ENCODE measurements at places on chromosomes 3 and 15.
A peak's percentile ranks its signal among the peaks of the same experiment; 100 is the strongest.

DNA sequence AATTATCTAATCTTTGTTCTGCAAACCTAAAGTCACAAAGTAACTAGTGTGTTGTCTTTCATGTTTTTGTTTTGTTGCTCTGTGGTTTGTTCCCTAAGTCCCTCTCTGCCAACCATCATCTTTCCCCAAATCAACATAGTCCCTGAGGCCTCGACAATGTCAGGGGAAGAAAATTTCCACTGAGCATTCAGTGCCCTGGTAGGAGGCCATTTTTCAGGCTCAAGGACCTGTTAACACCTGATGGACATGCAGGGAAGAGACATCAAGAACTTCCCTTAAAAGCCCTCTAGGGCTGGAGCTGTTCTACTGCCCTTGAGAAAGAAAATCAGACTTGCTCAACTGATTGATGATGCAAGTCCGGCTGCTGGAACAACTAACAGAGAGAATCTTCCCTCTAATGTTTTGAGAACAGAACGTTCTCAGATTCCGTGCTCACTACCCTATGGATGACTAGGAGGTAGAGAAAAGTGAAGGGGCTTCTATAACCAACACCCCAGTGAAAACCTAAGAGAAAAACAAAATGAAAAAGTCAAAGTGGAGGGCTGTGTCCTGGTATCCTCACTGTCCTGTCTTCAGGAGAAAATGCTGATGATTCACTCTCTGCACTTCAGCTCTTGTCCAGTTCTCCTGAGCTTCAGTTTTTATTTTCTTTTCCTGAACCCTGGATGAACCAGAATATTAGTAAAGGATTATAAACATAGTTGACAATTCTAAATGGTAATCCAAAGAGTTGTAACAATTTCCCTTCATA, 373.1 kb downstream of the FOXP1 start:
- DNase-seq: no peak

DNA sequence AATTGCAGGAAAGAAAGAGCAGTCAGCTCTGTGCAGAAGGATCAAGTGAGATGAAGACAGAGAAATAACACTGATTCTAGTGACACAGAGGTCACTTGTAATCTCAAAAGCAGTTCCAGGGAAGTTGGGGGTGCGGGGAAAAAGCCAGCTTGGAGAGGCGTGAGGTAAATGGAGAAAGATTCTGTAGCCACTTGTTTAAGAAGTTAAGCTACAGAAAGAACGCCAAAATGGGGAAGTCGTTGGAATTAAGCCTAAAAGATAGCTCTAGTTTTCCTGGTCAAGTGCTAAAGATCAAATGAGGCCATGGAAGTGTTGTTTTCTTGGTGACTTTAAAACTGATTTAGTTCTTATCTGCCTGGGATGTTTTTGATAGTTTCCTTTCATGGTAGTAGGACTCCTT, 152.0 kb downstream of the GREM1 start:
- DNase-seq: no peak

- DNase-seq: no peak
These were observed 217.3 kb downstream of the TBC1D2B start for GRCh38 chr15:77860071-77860691.

- no peak for DNase-seq
These were observed 128.7 kb downstream of the SCAPER start for GRCh38 chr15:76776480-76776879.

DNA sequence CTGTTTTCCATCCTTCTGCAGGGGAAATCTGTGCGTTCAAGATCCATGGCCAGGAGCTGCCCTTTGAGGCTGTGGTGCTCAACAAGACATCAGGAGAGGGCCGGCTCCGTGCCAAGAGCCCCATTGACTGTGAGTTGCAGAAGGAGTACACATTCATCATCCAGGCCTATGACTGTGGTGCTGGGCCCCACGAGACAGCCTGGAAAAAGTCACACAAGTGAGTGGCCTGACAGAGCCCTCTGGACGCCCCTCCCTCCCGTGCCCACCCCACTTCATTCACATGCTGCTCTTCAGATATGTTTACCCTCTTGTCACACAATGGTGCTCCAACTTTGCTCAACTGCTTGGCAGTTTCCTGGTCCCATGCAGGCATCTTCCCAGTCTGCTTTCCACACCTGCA, 274.3 kb upstream of the TRIM42 start:
- no peak for DNase-seq

DNA sequence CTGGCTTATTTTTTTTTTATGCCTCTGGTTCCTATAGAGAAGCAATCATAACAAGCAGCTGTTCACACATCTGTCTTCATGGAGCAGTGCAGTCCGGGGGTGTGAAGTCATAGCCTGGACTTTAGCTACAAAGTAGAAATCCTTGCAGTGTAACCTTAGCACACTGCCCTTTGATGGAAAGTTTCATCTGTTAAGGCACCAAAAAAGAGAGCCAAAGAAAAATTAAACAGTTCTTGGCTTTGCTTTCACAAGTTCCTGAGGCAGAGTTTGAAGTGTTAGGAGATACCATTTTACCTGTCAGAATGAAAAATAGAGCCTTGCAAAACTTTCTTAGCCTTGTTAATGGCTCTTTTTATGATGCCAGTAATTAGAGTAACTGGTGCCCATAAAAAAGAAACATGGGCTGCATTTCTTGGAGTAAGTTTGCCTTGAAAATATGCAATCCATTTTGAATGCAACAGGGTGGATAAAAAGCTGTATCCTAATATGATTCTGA, 84.1 kb downstream of the PIK3R4 start:
- DNase-seq: no peak

DNA sequence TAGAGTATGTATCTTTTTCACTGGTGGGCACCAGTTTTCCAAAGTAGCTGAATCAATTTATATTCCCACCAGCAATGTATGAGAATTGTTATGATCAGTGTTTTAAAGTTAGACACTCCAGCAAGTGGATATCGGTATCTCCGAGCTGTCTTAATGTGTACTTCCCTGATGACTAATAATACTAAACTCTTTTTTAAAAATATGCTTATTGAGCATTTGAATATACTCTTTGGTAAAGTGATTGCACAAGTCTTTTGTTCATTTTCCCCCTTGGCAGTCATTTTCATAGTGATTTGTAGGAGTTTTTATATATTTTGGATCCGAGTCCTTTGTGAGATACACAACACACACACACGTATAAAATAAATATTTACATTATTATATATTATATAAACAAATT, 12.5 kb upstream of the FEM1B start:
- no peak for DNase-seq

DNA sequence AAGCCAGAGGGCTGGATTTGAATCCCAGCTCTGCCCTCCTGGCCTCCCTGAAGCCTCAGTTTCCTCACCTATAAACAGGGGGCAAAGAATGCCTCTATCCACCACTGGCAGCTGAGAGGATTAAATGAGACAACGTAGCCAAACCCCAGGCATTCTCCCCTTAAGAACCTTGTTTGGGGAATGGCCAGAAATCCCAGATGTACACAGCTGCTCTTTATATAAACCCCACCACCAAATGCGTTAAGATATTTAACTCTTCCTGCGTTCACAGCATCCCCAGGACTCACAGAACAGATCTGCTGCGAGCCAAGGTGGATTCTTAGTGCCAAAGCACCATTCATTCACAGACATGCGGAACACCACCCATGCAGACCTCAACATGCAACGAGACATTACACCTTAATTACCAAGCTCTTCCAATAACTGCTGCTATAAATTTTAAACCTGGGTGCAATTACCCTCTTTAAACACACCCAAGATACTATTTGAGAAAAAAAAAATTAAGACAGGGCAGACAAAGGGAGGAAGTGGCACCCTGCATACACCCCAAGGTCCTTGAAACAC, 5.2 kb downstream of the TLE3 start:
- no peak for DNase-seq

DNA sequence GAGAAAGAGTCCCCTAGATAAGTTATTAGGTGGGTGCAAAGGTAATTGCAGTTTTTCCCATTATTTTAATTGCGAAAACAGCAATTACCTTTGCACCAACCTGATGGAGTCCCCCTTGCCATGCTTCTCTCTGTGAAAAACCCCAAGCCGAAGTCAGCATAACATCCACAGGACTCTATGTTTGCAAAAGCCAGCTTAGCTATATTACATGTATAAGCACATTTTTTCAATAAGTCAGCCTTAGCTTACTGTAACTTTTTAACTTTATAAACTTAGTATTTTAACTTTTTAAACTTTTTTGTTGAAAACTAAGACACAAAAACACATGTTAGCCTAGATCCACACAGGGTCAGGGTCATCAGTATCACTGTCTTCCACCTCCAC, 21.4 kb upstream of the MUC20 start:
- no peak for DNase-seq

- DNase-seq: no peak
These were observed 70.6 kb downstream of the USF3 start for GRCh38 chr3:113625834-113626233.

GRCh38 chr3:99534951-99535704, 103.3 kb upstream of the COL8A1 start:
- DNase-seq: no peak

- no peak for DNase-seq
These were observed 61.1 kb downstream of the DUT start for GRCh38 chr15:48392356-48392755.

- no peak for DNase-seq
These were observed 18.2 kb upstream of the UBP1 start for GRCh38 chr3:33458446-33458845.

DNA sequence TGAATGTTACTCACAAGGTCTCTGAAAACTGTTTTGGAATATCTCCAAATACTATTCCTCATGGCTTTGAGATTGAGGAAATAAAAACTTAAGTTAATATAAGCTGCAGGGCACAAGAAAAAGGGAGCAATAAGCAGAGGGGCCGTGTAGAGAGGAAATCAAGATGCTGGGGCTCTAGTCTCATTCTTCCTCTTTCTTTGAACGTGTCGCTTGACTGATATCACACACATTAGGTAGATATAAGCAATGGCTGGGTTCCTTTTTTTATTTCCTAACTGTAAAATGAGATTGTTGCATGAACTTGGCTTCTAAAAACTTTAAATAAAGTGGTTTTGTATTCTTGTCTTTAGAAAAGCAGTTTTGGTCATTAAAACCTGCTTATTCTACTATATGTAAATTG, 326.7 kb upstream of the ROPN1 start:
- DNase-seq: no peak

GRCh38 chr15:58447271-58448010, 15.7 kb downstream of the LIPC start:
- no peak for DNase-seq

DNA sequence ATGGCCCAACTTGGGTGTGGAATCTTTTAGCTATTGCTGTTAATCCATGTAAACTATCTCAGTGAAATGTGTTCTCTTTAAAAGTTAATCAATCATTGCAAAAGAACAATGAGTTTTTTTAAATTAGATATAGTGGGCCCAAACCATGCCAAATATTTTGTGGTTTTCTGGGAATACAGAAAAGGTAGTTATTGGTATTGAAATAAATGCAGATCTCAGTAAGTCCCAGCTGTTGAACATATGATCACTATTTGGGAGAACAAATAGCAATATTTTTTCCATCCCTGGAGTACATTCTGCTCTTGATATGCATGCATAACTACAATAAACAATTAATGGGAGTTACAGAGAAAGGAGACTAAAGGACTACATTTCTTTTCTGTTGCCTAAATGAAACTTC, 36.0 kb upstream of the LEKR1 start:
- no peak for DNase-seq

GRCh38 chr3:134357914-134358811, 16.1 kb downstream of the AMOTL2 start:
- DNase-seq: peak; percentile 57

DNA sequence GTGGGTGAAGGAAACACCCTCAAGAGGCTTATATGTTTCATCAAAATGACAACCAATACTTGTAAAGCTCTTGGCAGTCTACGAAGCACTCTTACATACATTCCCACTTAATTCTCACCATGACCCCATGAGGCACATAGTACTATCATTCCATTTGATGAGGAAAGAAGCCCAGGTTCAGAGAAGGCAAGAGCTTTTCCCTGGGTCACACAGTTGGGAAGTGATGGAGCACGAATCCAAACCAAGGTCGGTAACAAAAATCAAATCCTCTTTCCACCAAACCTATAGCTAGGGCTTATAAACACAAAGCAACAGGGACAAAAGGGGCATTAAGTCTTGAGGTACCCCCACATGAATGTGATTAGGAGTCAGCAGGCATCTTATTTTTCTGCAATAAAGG, 187.1 kb downstream of the UACA start:
- no peak for DNase-seq

DNA sequence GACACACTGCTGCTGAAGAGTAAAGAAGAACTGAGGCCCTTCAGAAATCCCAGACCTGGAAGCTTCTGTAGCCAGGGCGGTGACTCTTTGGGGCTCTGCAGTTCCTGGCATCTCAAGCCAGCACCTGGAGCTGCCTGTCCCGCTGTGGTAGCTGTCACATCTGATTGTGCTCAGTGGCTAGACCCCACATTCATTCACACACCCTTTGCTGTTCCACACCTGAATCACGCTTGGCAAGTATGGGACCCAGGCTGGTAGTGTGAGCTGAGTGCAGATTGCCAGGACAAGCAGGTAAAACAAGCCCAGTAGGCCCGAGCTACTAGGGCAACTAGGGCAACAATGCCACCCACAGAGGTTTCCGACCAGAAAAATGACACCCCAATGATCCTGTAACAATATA, 218.2 kb downstream of the VGLL3 start:
- no peak for DNase-seq

DNA sequence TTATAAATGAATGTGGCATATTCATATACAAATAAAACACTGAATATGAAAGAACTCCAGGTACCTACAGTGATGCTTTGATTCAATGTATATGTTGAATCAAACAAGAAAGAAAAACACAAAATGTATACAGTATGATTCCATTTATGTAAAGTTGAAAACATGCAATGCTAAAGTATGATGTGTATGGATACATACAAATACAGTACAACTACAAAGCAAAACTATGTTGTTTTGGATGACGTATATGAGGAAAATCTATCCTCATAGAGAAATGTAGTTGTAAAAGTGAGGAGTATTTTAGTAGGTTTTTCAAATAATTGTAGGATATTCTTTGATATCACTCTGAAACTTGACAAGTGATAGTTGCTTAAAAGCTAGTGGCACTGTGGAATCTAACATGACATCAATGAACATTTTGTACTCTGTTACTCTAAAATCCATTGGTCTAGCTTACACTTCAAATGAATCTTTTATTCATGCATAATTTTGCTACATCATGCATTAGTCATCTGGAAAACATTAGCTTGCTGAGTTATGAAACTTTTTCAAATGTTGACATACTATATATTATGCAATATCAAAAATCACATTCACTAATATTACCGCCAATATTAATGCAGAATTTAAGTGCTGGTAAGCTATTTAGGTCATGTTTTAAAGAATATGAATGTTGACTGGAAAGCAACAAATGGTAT, 278.1 kb upstream of the CHRNA7 start:
- DNase-seq: no peak

GRCh38 chr15:81299156-81299555, 24.8 kb downstream of the STARD5 start:
- no peak for DNase-seq

Data from SK-N-SH (cell line).